ENCODE measurements at places on chromosomes 4 and X.

DNA sequence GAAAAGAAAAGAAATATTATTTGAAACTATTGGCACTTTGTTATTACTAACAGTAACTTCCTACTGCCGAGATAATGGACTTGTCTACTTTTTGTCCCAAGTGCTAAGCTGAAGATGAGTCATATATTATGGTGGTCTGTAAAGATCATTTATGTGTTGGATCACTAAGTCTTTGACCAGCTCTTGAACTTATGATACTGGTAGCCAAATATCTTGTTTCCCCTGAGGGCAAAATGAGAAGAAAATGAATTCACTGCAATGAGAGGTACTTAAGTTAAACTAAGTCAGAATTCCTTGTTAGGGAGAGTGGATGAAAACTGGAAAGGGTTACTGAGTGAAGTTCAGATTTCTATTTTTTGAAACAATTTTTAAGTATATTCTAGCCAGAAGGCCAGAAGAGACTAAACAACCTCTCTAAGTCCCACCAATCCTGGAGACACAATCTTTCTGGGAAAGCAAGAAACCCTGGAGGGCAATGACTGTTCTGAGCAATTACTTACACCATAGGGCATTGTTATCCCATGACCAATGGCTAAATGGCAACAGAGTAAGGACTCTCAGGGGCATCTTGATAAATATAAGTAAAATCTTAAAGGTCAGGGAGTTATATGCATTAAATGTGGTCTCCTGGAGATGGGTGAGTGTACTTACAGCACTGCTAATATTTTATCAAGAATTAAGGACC lies 287.7 kb downstream of the STIM2 start:
- no peak for DNase-seq

DNA sequence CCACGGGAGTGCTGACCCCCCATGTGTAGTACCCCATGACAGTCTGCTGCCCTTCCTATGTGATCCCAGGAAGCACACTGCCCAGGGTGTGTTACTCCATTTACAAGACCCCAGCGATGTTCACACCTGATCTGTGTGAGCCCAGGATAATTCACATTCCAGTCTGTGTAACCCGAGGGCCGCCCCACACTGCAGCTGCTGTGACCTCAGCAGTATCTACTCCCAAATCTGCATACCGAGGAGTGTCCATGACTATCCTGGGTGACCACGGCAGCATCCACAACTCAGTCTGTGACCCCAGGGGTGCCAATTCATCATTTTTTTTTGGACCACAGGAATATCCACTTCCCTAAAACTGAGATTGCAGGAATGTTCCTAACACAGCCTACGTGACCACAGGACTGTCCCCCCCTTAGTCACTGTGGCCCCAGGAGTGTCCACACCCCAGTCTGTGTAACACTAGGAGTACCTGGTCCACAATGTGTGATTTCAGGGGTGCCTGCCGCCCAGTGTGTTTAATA lies 7.8 kb upstream of the GLOD5 start:
- DNase-seq, result no peak

- no peak for DNase-seq
Measured at GRCh38 chr4:137608085-137608484, 75.8 kb upstream of the PCDH18 start.

GRCh38 chr4:9893329-9894108 lies 112.1 kb downstream of the DRD5 start:
- no peak for DNase-seq

DNA sequence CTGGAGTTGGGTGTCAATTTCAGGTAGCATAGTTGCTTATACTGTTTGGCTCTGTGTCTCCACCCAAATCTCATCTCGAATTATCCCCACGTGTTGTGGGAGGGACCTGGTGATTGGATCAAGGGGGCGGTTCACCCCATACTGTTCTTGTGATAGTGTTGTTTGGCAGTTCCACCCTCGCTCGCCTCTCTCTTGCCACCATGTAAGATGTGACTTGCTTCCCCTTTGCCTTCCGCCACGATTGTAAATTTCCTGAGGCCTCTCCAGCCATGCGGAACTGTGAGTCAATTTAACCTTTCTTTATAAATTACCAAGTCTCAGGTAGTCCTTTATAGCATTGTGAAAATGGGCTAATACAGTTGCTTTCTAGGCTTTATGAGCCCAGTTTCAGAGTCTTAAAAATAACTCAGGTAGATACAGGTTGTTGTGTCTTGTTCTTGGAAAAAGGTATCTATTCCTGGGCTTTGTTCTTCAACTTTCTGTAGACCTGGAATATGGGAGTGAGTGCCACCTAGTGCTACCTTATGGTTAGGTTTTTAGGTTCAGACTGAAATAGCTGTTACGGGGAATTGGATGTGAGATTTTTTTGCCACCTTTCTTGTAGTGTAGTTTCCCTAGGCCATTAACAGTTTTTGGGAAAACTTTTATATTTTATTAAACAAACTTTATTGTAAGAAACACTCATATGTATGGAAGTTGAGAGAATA lies 15.6 kb downstream of the PGK1 start:
- no peak for DNase-seq

DNA sequence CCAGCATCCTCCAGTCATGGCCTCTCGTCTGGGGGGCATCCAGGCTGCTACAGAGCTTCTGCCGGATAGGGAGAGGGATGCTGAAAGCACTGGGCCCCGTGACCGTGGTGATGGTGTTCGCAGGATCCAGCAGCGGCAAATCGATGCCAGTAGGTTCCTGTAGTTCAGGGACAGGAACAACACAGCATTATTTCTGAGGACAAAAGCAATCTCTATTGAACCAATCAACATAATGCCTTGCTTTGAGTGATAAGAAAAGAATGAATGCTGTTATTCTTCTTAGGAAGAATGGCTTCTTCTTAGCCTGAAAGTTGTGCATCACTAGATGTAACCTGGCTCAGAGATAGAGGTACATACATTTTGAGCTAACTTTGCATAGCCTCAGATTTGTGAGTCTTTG lies 378.6 kb downstream of the UNC5C start:
- no peak for DNase-seq

DNA sequence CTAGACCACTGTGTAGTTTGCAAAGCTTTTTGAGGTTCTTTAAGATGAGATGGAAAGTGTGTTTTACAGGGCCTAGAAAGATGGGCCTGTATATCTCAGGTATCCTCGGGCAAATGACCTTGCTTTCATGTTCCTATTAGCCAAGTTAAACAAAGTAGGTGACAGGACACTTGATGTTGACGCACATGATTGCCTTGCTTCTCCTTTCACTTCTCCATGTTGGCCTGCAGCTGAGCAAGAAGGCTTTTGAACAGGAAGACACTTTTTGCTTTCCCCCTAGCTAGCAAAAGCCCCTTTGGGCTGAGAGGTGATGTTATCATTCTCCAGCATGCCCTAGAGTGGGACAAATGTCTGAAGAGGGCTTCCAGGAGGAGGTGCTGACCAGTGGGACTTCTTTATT lies 202.1 kb downstream of the GPC3 start:
- no peak for DNase-seq
